ENCODE measurements at places on chromosomes 2 and 18. TPM values are rescaled to one million over a fixed set of nuclear protein-coding genes. Genes with fewer than 3 reads are reported as not detected.
A peak's percentile ranks its signal among the peaks of the same experiment; 100 is the strongest.

DNA sequence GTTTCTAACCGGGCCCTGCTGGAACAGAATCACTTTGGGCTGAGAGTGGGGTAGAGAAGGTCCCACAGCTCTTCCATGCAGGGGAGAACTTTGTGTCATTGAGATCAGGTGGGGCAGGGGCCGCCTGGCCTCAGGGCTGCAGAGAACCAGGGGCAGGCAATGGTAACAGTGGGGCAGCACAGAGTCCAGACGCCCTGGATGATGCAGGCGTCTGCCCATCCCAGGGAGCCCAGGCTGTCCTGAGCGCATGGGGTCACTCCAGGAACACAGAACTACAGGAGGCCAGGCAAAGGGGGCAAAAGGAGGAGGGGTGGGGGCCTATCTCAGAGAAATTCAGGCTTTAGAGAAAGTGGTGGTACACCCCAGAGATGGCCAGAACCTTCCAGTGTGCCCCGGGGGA lies 121.3 kb downstream of the NDUFA10 start:
- peak; percentile 41 for DNase-seq

DNA sequence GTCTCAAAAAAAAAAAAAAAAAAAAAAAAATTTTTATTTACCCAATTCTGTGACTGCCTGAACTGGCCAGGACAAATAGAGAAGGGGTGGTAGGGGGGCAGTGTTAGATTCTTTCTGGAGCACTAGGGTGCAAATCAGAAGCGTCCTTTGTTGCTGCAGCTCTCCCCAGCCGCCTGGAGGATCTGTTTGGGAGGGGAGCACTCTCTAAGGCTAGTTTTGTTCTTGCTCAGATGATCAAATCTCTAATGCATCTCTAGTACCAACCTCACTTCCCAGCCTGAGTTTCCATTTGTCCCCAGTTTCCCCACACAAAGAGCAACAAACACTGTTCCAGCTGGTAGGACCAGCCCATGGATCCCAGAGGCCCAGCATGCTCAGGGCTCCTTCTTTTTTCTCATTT lies 83.0 kb downstream of the GBX2 start:
- DNase-seq, result no peak

DNA sequence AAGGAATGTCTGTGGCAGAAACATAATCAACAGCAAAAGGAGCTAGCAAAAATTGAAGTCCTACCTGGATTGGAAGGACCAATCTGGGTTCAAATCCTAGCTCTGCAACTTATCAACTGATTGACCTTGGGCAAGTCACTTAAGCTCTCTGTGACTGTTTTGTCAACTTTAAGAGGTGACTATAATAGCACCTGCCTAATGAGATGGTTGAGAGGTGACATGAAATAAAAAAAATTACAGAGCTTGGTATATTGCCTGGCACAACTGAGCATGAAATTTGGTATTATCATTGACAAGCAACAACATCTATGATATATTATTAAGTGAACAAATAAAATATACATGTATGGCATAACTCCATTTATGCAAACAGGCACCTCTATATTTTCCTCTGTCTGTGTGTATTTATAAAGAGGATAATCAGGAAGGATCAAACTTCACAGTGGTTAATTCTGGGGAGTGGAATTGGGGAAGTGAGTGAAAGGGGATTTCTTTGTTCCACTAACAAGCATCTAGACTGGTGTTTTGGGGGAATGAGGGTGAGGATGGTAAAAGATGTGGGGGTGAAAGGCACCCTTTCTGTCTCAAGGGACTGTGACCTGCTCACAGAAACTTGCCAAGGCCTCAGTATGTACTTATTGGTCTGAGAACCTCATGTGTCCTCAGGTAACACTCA lies 132.8 kb upstream of the SERTAD2 start:
- DNase-seq, result no peak

- DNase-seq, result no peak
Measured at GRCh38 chr2:215968499-215968898, 44.9 kb downstream of the MREG start.

GRCh38 chr18:31267823-31268481 lies 50.0 kb upstream of the DSG1 start:
- DNase-seq, result no peak

DOK6 gene
- 0.50 TPM for total RNA-seq

CHN1 gene
- total RNA-seq, result 54.0 TPM

SNTG2 gene
- 18.1 TPM for total RNA-seq
